GM23248 (cell line): ENCODE measurements at places on chromosomes 1 and 21.

- DNase-seq, result no peak
Measured at GRCh38 chr1:200783926-200784325, 45.2 kb downstream of the CAMSAP2 start.

DNA sequence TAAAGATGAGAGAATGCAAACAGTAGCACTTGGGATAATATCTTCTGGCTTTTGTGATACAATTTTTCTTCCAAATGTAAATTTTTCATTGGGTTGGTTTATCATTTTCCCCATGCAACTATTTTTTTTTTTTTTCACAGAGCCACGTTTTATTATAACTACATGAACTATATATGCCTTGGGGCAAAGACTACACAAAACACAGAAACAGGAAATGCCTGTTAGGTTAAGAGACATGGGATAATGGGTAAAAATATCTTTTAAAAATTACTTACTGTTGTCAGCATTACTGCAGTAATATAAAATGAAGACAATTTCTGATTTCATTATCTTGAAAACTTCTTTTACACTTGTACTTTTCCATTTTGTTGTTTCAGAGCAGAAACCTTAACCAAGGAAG lies 74.6 kb downstream of the DISP1 start:
- peak; percentile 32 for DNase-seq

DNA sequence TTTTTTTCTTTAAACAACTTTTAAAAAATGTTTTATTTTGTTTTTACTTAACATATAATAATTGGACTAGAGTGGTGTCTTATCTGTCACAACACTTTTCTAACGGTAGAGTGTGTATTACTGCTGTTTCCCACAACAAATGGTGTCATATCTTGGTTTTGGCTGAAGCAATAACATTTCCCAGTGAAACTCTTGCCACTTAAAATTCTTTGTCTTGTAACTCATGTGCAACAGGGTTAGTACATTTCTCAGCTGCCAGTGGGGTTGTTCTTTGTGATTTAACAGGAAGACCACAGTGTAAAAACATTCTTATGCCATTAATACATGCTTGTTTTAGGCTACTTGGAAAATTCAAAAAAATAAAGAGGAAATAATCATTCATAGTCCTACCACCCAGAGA lies 43.5 kb downstream of the ALPL start:
- DNase-seq, result peak; percentile 94

GRCh38 chr1:239816081-239816782 lies 275.5 kb upstream of the FMN2 start:
- peak; percentile 62 for DNase-seq

- DNase-seq, result peak; percentile 53
Measured at GRCh38 chr1:22114083-22115012, 28.5 kb downstream of the WNT4 start.

GRCh38 chr1:149915429-149916192 lies 2.0 kb downstream of the SV2A start:
- DNase-seq, result no peak

DNA sequence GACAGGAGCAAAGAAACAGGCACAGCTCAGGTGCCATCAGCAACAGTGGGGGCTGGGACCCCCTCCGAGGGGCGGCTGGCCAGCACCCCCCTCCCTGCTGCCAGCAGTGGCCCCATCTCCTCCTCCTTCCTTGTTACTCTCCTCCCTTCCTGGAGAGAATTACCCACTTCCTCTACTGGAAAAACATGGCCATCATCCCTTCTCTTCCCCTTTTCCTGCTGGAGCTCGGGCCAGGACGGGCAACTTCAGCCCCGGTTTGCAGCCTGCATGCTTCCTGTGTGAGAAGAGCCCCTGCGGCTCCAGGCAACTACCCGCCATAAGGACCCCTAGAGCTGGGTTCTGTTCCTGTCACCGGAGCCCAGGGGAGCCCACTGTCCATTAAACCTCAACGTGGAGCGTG lies 17.6 kb downstream of the MEGF6 start:
- DNase-seq, result no peak
